ENCODE measurements at places on chromosomes 5 and 9.

- DNase-seq = no peak
Measured at GRCh38 chr5:142428036-142428772, 103.4 kb upstream of the SPRY4 start.

- no peak for DNase-seq
Measured at GRCh38 chr9:105187781-105188180, 56.7 kb upstream of the SLC44A1 start.

DNA sequence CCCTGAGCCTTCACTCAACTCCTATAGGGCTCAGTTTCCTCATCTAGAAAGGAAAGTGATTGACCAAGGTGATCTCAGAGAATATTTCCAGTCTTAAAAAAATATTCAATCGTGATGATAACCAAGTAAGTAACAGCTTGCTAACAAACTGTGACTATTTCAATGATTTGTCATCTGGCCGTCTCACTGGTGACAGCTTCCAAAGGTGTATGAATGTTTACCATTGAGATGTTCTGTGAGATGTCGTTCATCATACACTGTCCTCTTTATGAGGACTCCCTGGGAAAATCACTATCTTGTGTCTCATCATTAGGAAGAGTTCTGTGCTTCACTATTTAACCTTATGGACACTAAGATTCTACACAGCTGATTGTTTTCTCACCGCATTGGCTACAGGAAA, 75.7 kb downstream of the GLIS3 start:
- DNase-seq = no peak

DNA sequence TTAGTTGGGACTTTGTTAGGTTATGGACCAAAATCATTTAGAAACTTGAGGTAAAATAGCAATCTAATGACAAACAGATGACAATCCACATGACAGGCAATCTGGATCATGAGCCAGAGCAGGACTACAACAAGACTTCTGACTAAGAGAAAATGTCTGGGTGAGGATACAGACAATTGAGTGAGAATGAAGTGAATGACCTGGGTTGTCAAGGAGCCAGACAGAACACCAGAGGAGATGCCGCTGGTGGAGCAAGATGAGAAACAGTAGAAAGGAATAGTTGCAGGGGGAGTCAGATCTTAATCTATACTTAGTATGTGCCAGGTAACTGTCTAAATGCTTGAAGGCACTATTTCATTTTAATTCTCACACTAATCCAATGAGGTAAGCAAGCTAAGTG, 277.8 kb downstream of the PRELID2 start:
- no peak for DNase-seq

DNA sequence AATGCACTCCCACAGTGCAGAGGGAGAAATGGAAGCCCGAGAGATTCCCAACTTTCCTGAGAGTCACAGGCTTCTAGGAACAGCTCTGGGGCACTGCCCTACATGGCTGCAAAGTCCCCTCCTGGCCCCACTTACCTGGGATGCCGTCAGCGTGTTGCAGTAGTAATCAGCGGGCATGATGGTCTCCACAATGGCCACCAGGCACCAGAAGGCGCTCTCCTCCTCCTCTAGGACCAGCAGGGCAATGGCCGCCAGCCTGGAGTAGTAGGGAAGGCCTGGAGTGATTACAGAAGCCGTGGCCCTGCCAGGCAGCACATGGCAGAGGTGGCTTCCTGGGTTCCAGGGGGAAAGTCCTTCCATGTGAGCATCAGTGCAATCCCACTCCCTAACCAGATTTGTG, 10.7 kb upstream of the CORO2A start:
- no peak for DNase-seq

- DNase-seq = no peak
Measured at GRCh38 chr9:120441426-120442307, 138.3 kb downstream of the CDK5RAP2 start.

DNA sequence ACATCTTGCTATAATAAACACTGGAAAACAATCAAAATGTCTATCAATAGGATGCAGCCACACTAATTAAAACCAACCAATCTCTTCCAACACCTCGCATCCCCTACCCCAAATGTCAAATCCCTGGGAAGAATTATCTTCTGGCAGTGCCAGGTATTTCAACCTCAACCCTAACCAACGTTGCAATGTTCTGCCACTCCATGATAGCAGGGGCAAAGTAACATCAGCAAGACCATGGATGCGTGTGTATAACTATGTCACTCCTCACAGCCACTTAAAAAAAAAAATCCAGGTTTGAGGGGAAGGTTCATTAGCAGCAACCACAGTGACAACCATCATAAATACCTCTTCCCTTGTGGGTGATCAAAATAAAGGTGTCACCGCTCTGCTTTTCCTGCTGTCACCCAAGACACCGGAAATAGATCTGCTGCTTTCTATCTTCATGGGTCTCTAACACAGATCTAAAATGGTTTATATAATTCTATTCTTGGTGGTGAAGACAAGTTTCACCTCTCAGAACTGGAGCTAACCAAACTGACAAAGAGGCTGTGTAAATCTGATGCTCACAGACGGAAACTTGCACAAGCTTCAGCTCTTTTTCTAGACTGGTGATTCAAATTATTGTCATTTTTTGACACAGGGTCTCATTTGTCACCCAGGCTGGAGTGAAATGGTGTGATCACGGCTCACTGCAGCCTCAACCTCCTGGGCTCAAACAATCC, 9.9 kb downstream of the HSPA9 start:
- DNase-seq = no peak

- no peak for DNase-seq
Measured at GRCh38 chr5:56070851-56071465, 76.2 kb upstream of the IL6ST start.

DNA sequence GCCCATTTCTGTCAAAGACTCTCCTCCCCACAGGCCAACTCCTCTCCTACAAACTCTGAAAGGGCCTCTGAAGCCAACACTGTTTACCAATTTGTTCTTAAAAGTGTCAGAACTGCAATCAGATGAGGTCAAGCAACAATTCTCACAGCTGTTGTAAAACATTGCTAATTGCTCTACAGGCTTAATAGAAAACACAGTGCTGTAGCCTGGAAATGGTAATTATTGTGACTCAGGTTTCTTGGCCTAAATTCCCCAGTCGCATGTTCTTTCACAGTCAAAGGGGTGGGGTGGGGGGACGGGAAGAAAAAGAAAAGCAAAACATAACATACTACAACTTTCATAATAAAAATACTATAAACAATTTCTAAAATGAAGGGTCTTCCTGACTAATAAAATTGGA, 343.2 kb downstream of the DMAC1 start:
- no peak for DNase-seq

DNA sequence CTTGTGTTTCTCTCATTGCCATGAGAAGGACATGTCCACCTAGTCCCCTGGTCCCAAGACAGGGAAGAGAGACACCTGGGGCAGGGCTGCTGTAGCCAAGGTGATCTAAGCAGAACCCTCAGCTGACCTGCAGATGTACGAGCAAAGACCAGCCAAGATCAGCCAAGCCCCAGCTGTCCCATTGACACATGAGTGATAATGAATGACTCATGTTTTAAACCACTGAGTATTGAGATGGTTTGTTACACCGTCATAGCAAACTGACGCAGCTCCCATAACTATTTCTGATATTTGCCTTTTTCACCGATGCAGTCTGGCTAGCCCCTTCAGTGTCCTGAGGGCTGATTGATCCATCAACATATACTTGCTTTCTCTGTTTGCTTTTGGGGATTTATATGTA, 6.7 kb downstream of the OR1K1 start:
- no peak for DNase-seq

Data from activated CD4-positive, alpha-beta T cell treated with anti-CD3 and anti-CD28 coated beads, Interleukin-2, amount 50 U/mL, for 1 hour (primary cell).